ENCODE measurements at places on chromosomes 13 and 19.

- DNase-seq: no peak
Measured at GRCh38 chr19:48681127-48681470, 8.3 kb upstream of the NTN5 start.

- DNase-seq: peak; percentile 41
Measured at GRCh38 chr19:3606690-3607289, at the start of gene TBXA2R. Gene TBXA2R, minus strand, starts transcription at chr19:3606875. Its CDS starts 6,241 bp downstream, at chr19:3600634.

DNA sequence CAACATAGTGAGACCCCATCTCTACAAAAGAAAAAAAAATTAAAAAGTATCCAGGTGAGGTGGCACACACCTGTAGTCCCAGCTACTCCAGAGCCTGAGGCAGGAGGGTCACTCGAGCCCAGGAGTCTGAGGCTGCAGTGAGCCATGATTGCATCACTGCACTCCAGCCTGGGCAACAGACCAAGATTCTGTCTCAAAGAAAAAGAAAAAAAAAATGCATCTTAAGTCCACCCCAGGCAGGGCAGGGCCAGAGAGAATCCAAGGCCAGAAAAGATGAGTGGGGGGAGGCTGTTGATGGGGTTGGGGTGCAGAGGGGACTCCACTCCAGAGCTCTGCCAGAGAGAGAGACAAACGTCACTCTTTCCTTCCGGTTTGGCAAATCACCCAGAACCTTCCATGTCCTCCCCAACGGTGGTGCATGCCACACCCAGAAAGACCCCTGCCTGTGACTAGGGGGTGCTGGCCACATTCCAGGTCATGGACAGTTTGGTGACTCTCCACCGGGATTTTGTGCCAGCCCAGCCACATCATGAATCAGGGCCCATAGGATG is 431 bp downstream of the FUT3 start:
- no peak for DNase-seq

- no peak for DNase-seq
Measured at GRCh38 chr13:66577358-66577757, 652.8 kb downstream of the PCDH9 start.

Measured in foreskin keratinocyte (primary cell).